ENCODE measurements at places on chromosomes 16 and 17.
A peak's percentile ranks its signal among the peaks of the same experiment; 100 is the strongest.

DNA sequence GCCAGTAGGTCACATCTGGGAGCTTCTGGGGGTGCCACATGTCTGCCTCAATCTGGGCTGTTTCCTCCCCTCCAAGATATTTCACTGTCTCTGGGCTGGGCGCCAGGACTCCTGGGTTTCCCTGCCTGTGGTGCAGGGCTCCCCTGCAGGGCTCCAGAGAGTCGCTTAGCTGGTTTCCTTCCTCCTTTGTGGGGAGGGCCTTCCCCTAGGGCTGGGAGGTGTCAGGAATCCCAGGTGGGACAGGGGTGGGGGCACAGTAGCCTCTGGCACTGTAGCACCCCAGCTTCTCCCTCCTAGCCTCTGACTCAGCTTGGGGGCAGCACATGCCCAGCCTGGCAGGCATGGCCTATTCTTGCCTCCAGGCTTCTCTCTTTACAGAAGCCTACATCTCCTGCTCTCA lies 2.6 kb downstream of the RARA start:
- peak; percentile 70 for DNase-seq

DNA sequence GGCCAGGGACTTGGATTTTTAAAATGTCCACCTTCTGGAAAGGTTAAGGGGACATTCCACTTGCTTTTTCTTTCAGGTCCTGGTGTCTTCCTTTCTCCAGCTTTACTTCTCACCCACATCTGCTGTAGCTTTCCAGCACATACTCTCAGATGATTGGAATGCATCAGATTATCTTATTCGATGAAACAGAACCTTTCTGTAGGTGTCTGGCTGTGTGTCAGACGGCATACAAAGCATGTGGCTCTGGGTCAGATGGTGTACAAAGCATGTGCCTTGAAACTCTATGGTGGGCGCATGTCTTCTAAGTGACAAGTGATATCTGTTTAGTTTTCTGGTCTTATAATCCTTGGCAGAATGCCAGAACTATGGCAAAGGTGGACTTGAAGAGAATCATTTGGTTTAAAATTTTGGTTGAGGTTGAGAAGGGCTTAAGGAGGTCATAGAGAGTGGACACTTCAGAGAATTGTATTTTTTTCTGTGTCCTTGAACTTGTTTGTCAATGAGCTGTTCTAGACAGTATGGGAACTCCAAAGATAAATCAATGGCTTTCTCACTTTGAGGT lies 125.3 kb downstream of the FTO start:
- peak; percentile 61 for DNase-seq

- DNase-seq: no peak
Measured at GRCh38 chr16:13781575-13782338, 138.2 kb upstream of the ERCC4 start.

DNA sequence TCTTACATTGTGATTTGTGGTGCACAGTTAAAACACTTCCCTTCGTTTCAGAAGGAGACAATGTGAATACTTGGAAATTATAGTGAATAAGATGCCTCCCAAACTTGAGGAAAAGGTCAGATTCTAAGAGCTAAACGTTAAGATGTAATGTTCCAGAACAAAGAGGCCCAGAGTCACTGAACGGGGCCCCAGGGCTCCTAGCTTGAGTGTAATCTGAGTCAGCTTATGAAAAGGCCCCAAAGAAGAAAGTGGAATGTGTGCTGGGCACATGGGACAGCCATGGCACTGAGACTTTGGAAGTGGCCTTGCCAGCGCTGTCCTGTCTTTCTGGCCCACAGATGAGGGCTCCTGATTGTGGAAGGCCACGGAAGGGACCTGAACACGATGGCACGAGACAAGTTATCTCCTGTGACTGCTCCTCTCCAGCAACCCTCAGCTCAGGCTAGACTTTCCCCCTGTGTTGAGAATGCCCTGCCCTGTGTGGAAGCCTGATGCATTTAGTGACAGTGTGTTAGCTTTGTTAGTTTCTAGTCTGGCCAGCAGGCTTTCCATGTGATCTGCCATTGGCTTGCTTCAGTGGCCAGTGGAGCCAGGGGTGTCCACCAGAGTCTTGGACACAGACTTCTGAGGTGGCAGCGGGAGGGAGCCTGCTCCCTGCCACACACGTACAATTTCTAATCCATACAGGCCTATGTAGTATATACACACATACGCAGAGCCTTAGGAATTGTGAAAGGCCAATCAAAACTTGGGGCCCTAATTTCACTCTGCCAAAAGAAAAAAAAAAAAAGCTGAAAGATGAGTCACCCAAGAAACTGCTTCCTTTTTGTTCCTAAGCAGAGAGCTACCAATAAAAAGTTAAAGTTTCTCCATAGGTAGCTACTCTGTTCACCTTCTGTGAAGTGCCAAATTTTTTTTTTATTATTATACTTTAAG lies 13.1 kb downstream of the SPATA33 start:
- DNase-seq: peak; percentile 43

- DNase-seq: peak; percentile 60
Measured at GRCh38 chr16:66928702-66929388, 3.5 kb upstream of the RRAD start.

- DNase-seq: no peak
Measured at GRCh38 chr16:53372992-53373871, 61.0 kb upstream of the RBL2 start.

DNA sequence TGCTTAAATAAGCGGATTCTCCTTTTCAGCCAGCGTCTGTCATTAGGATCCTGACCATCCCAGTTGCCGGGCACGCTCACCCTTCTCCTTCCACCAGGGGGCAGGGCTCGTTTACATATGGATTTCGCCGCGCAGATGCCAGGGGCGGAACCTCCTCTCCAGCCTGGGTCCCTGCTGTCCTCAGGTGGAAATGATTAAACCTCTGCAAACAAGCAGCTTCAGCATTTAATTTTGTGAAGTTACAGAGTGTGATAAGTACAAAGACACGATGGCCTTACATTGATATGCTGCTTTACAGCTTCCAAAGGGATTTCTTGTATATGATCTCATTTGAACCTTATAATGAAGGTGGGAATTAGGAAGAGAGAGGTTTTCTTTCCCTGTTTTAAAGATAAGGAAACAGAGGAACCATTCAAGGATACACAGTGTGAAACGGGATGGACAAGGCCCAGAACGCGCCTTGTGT lies 3.9 kb upstream of the KRT28 start:
- DNase-seq: peak; percentile 77

GRCh38 chr16:78450255-78450654 lies 350.8 kb downstream of the WWOX start:
- DNase-seq: no peak

DNA sequence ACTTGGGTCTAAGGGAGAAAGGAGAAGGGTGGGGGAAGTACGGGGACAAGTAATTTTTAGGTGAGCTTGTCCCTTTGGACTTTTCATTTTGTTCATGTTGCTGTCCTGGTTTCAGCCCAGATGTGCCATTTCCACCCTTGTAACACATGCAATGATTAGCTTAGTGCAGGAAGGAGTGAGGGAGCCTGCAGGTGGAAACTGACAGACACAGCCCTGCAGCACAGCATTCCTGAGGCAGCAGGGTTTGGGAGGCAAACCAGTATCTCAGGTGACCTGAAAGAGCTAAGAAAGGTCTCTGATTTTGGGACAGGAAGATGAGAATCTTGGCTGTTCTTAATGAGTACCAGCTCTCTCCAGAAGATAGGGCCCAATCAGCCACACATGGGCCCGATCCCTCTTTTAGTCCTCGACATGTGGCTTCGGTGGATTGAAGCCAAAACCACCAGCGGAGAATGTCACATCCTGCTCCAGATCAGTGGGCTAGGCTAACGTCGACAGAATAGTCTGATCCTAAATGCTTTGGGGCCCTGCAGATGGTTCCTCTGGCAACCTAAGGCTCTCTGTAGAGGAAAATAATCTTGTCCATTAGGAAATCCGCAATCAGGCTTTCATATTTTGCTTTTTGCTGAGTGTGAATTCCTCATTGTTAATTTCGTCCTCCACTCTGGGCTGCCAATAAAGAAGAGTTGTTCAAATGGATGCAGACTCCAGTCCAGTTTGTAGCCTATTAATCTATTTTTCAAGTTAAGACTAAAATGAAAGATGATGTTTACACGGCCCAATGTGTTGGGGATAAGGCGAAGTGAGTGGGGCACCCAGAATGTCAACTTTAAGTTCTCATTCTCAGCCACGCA lies 3.8 kb upstream of the RNF157 start:
- DNase-seq: peak; percentile 20

- no peak for DNase-seq
Measured at GRCh38 chr16:1201444-1201843, 23.6 kb downstream of the TPSG1 start.

DNA sequence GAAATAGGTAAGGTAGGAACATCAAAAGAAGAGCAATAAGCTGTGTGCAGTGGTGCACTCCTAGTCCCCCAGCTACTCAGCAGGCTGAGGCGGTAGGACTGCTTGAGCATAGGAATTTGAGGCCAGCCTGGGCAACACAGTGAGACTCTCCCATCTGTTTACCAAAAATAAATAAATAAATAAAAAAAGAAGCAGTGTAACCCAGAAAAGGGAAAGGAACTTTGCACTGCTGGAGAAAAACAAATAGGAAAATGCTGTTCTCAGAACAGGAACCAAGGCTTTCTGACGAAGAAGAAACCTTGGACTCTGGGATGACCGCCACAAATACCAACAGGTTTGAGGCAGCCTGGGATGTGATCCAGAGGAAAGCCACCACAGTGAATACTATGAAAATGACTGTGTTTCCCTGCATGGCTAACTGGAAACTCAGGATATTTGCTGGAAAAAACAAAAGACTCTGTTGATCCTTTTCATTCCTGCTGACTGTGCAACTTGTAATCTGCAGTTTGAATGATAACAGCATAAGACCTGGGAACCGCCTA lies 41.2 kb downstream of the TTC19 start:
- DNase-seq: peak; percentile 65

- DNase-seq: no peak
Measured at GRCh38 chr16:105521-105920, 27.5 kb downstream of the MPG start.

DNA sequence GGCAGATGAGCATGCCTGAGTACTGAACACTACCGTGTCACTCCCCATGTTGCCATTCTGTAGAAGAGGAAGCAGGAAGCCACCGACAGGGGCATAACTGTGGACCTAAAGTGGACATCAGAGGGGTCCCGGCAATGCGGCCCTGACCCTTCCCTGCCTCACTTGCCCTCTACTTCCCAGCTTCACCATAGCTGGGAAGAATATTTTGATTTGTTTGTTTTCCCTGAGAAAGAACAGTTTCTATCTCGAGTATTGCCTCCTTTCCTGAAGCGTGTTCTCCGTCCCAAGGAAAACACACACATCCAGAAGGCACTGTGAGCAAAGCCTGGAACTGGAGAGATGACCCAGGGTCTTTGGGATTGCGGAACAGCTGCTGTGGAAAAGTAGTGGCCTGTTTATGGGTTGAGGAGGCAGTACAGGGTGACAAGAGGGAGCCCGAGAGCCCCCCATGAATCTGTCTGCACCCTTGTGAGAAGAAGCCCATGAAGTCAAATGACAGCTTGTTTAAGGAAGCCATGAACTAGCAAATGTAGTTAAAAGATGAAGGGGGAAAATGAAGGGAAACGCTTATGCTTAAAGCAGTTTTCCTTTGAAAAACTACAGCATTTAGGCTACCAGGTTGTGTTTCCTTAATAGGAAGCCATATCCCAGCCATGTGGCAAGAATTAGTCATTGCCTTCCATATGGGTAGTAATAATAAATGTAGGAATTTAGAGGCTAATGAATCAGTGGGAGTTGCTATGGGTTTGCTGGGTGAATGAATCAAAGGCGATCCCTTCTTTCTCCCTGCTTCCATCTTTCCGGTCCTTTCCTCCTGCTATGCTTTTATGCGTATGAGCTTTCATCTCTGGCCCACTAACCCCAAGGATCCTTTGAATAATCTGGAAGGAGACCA lies 90.0 kb upstream of the TBX2 start:
- peak; percentile 87 for DNase-seq

GRCh38 chr16:52077607-52078006 lies 469.3 kb downstream of the TOX3 start:
- DNase-seq: no peak

- no peak for DNase-seq
Measured at GRCh38 chr16:83004868-83005652, 378.3 kb downstream of the CDH13 start.

- no peak for DNase-seq
Measured at GRCh38 chr16:19281246-19281645, 4.3 kb upstream of the CLEC19A start.

DNA sequence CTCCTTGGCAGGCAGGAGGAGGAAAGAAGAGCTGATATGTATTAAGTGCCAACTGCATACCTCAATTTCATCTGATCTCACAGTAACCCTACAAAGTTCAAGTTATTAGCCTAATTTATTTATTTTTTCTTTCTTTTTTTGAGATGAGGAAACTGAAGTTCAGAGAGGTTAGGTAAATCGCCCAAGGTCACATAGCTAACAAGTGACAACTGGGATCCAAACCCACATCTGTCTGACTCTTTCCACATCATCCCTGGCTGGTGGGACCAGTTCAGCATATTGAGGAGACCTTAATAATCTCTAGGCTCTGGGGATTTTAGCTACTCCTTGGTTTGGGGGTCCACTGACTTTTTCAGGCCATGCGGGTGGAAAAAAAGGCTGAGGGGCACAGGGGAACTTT lies 60.9 kb downstream of the CYB5B start:
- peak; percentile 26 for DNase-seq

DNA sequence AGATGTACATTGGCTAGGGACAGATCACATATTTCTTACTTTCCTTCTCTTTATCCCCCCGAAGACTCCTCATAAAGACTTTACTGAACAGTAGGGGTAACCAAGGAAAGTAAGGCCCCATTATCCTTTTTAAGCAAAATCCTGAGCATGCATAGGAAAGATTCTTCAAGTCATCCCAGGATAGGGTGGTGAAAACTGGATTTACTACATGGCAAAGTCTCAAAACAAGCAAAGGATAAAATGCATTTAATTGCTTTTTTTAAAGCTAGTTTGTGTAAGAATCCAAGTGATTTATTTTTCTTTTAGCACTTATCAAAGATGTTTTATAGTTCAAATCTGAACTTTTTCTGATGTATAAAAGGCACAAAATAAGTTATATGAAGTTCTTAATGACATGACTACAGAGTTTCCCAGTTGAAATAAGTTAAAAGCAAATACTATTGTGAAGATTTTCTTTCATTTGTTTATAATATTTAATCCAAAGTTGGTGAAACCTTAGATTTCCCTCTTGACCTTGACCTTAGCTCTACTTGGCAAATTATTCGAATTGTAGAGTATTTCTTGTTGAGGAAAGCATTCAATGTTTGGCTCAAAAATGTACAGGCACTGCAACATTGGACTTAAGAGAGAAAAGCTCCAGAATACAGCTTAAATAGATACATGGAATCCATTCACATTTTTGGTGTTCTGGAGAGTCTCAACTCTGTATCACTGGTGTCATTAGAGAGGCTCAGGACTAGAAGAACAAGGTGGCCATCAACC lies 104.3 kb downstream of the ABCA8 start:
- no peak for DNase-seq

- no peak for DNase-seq
Measured at GRCh38 chr16:81210807-81211206, 27.7 kb upstream of the BCO1 start.

- DNase-seq: no peak
Measured at GRCh38 chr17:42704490-42704836, 22.1 kb downstream of the CNTNAP1 start.

DNA sequence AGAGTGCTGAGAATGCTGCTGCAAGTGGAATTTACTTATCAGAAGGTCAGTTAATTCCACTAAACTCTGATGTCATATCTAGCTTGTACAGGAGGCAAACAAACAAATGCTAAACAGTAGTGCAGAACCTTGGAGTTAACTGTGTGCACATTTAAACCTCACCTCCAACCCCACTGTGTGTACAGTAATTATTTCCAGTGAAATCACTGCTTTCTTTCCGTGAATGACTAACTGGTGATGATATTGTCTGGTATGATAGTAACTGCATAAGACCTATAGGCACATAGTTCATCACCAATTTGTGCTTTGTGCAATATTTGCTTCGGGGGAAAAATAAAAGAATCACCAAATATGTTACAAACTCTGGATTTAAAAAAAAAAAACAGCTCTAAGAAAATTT lies 492.5 kb upstream of the HSBP1 start:
- peak; percentile 48 for DNase-seq
